Adrenal gland (tissue), 19 donors: ENCODE measurements at places on chromosomes 13 and 19. TPM values are rescaled to one million over a fixed set of nuclear protein-coding genes. Genes with fewer than 3 reads are reported as not detected.

- no peaks in the 10 kb centered on the region for H3K27me3 ChIP-seq
- no peaks in the 10 kb centered on the region for H3K36me3 ChIP-seq
- DNase-seq = no peak
- no peaks in the 10 kb centered on the region for H3K4me1 ChIP-seq
- no peak overlapping the region for H3K4me3 ChIP-seq
- no peak overlapping the region for H3K27ac ChIP-seq
These were observed 39.2 kb upstream of the FGF14 start for GRCh38 chr13:102441085-102441484.

DNA sequence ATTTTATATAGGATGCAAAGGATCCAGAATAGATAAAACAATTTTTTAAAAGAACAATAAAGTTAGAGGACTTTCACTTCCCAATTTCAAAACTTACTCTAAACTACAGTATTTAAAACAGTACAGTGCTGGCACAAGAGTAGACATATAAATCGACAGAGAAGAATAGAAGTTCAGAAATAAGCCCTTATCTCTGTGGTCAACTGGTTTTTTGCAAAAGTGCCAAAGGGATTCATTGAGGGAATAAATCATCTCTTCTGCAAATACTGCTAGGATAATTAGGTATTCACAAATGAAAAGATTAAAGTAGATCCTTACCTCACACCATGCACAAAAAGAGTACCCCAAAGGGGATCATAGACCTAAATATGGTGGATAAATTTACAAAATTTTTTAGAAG lies 431.0 kb upstream of the HTR2A start:
- H3K27me3 ChIP-seq = no peaks in the 10 kb centered on the region
- H3K36me3 ChIP-seq = no peaks in the 10 kb centered on the region
- H3K4me3 ChIP-seq = no peak overlapping the region
- H3K27ac ChIP-seq = no peak overlapping the region

GRCh38 chr19:30064348-30064699 lies 122.3 kb downstream of the URI1 start:
- no peaks in the 10 kb centered on the region for H3K36me3 ChIP-seq
- H3K27ac ChIP-seq = no peak overlapping the region
- H3K4me3 ChIP-seq = no peak overlapping the region
- H3K27me3 ChIP-seq = no peaks in the 10 kb centered on the region
- no peaks in the 10 kb centered on the region for H3K4me1 ChIP-seq

GRCh38 chr13:33334831-33335230 lies 49.3 kb upstream of the STARD13 start:
- H3K4me3 ChIP-seq = no peak overlapping the region
- no peaks in the 10 kb centered on the region for H3K27me3 ChIP-seq
- no peaks in the 10 kb centered on the region for H3K36me3 ChIP-seq
- no peak for DNase-seq

- no peak overlapping the region for H3K4me3 ChIP-seq
- DNase-seq = no peak
- no peaks in the 10 kb centered on the region for H3K27me3 ChIP-seq
- no peak overlapping the region for H3K27ac ChIP-seq
- H3K36me3 ChIP-seq = no peaks in the 10 kb centered on the region
- H3K4me1 ChIP-seq = peaks cover 11% of the 10 kb centered on the region
These were observed 70.3 kb downstream of the MAP4K1 start for GRCh38 chr19:38547421-38547820.

DNA sequence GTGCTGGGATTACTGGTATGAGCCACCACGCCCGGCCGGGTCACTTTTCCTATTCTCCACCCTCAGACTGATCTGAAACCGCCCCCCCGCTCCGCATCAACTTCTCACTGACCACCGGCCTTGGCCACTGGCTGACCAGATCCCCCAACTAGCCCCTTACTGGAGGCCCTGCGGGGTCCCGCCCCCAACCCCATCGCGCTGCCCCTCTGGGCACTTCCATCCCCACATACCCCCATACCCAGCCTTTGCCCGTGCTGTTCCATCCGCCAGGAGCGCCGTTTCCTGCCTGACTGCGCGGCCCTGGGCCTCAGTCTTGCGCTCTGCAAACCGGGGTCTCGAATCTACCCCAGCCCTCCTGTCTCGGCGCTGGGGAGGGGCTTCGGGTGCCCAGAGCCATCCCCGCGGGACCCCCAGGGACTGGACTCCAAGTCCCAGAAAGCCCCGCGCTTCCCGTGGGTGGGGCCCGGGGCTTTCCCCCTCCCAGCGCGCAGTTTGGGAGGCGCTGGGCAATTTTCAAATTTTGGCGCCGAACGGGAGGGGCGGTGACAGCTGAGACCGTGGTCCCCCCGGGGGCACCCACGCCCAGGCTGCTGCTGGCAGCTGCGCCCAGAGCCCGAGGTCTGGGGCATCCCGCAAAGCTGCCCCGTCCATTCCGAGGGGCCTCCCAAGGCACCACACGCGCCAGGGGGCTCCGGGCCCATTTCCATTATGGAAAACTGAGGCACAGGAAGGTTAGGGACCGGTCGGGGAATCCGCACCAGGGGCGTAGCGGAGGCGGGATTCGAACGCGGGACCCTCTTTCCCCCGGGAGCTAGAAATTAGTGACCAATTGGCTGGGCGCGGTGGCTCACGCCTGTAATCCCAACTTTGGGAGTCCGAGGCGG lies 5.2 kb upstream of the LMNB2 start:
- no peak for DNase-seq
- no peaks in the 10 kb centered on the region for H3K36me3 ChIP-seq
- peaks cover 17% of the 10 kb centered on the region for H3K4me1 ChIP-seq
- H3K4me3 ChIP-seq = no peak overlapping the region
- H3K27me3 ChIP-seq = no peaks in the 10 kb centered on the region
- no peak overlapping the region for H3K27ac ChIP-seq

DNA sequence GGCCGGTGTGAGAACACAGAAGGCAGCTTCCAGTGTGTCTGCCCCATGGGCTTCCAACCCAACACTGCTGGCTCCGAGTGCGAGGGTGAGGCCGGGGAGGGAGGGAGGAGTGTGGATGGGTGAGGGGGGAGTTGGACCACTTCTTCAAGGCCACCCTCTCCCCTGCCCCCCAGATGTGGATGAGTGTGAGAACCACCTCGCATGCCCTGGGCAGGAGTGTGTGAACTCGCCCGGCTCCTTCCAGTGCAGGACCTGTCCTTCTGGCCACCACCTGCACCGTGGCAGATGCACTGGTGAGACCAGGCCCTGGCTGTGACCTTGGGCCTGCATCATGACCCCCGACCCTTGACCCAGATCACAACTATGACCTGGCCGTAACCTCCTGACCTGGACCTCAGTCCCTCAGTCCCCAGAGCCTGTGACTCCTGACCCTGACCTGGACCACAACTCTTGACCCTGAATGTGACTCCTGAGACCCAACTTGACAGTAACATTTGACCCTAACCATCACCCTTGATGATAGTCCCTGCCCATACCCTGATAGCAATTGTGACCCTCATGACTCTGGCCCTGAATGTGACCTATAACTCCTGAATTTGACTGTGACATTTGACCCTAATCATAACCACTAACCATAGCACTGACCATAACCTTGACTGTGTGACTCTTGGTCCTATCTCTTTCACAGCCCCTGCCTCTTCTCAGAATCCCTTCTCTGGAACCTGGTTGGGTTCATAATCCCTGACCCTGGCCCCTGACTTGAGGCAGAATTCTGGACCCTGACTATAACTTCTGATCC lies 10.9 kb downstream of the LTBP4 start:
- no peak for DNase-seq
- H3K36me3 ChIP-seq = no peaks in the 10 kb centered on the region
- peaks cover 12% of the 10 kb centered on the region for H3K4me1 ChIP-seq
- no peak overlapping the region for H3K27ac ChIP-seq

- peaks cover 29% of the 10 kb centered on the region for H3K36me3 ChIP-seq
- DNase-seq = no peak
- peaks cover 27% of the 10 kb centered on the region for H3K4me1 ChIP-seq
- H3K4me3 ChIP-seq = no peak overlapping the region
- no peaks in the 10 kb centered on the region for H3K27me3 ChIP-seq
- H3K27ac ChIP-seq = peak overlapping the region; percentile 43
These were observed 11.9 kb downstream of the ELAVL1 start for GRCh38 chr19:7993560-7993959.

GRCh38 chr13:74226791-74227475 lies 92.7 kb upstream of the KLF12 start:
- no peak overlapping the region for H3K27ac ChIP-seq
- H3K4me3 ChIP-seq = no peak overlapping the region
- no peaks in the 10 kb centered on the region for H3K27me3 ChIP-seq
- no peaks in the 10 kb centered on the region for H3K4me1 ChIP-seq

DNA sequence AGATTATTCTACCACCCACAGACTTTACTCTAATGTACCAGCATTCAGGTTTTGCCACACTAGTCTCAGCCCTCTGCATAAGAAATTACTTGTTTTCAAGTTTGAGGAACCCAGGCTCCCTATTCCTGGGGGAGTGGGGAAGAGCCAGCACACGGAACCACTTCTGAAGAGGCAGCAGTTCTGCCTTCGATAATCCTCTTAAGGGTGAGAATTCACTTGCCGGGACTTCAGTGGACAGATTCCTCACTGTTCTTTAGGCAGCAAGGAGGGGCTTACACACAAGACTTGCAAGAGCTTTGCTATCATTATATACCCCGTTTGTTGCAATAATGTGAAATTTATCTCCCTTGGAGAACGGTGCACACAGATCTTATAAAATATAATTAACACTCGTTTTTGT lies 133.1 kb downstream of the ABCC4 start:
- no peaks in the 10 kb centered on the region for H3K4me1 ChIP-seq
- H3K4me3 ChIP-seq = no peak overlapping the region
- H3K27ac ChIP-seq = no peak overlapping the region
- DNase-seq = no peak
- no peaks in the 10 kb centered on the region for H3K36me3 ChIP-seq

DNA sequence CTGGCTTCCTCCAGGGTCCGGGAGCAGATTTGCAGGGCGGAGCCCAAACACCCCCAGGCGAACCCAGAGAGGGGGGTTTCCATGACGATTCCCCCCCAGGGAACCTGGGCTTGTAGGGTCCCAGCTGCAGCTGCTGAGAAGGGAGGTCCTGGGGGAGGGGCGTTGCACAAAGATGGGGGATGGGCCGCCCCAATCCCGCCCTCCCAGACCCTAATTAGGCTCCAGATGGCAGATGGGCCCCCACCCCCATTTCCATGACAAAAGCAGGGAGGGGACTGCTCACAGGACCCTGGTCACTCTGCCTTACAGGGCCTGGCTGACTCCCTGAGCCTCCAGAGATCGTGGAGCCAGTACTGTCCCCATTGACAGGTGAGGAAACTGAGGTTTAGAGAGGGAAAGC lies 15.2 kb downstream of the ELAVL3 start:
- H3K36me3 ChIP-seq = no peaks in the 10 kb centered on the region
- H3K4me1 ChIP-seq = no peaks in the 10 kb centered on the region
- DNase-seq = no peak

GRCh38 chr13:36848199-36848982 lies 29.4 kb downstream of the RFXAP start:
- DNase-seq = no peak
- H3K4me3 ChIP-seq = no peak overlapping the region
- no peaks in the 10 kb centered on the region for H3K4me1 ChIP-seq
- no peaks in the 10 kb centered on the region for H3K36me3 ChIP-seq
- H3K27me3 ChIP-seq = no peaks in the 10 kb centered on the region

GRCh38 chr19:3266792-3267514 lies 42.5 kb downstream of the CELF5 start:
- no peaks in the 10 kb centered on the region for H3K4me1 ChIP-seq
- H3K27ac ChIP-seq = no peak overlapping the region
- H3K27me3 ChIP-seq = peaks cover 22% of the 10 kb centered on the region

GRCh38 chr13:73358606-73359095 lies 299.8 kb downstream of the KLF5 start:
- DNase-seq = no peak
- H3K4me1 ChIP-seq = no peaks in the 10 kb centered on the region
- no peaks in the 10 kb centered on the region for H3K36me3 ChIP-seq

DNA sequence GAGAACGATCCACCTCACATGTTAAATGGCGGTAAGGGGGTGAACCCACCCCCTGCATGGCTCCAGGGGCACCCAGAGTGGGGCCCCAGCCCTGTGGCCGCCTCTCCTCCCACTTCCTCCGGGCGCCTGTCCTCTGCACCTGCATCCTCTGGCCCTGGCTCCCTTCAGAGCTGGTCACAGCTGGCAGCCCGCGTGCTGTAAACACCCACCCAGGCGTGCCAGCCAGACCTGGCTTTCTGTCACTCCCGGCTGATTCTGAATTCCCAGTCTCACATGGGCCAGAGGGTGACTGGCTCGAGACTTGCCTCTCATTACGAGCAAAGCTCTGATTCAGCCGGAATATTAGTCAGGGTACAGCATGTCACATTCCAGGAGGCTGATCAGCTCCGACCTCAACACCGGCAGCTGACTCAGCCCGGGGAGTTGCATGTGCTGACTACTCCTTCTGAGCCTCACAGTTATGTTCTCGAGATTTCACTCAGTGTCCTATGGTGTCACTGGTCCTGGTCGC lies 75.1 kb downstream of the GNG7 start:
- peaks cover 24% of the 10 kb centered on the region for H3K4me1 ChIP-seq
- H3K36me3 ChIP-seq = no peaks in the 10 kb centered on the region
- DNase-seq = peak; percentile 96
- H3K4me3 ChIP-seq = no peak overlapping the region

- no peak overlapping the region for H3K27ac ChIP-seq
- H3K4me3 ChIP-seq = no peak overlapping the region
- H3K4me1 ChIP-seq = no peaks in the 10 kb centered on the region
- DNase-seq = no peak
These were observed 42.8 kb downstream of the PIN1 start for GRCh38 chr19:9877780-9878510.

DNA sequence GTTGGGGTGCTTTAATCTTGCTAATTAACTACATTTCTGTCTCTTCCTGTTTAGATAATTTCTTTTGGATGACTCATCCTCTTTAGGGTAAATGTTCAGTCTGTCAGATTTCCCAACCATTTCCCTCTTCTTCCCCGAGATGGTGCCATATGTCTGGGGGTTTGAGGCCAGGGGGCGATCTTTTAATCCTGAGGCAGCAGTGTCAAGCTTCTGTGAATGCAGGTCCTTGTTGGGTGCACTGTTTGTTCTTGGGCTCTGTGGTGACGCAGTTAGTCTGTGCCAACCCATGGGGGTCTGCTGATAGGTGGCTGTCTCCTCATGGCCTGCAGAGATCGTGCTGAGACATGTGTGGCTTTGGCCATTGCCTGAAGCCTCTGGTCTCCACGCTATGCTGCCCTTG lies 420.4 kb downstream of the NDFIP2 start:
- DNase-seq = no peak
- no peak overlapping the region for H3K4me3 ChIP-seq
- H3K27me3 ChIP-seq = no peaks in the 10 kb centered on the region
- no peaks in the 10 kb centered on the region for H3K36me3 ChIP-seq

Gene ZNF132
- total RNA-seq = 4.7 TPM

Gene CNFN
- total RNA-seq = 2.9 TPM

Gene ELSPBP1
- not detected for total RNA-seq

Gene FCGBP
- 53.2 TPM for total RNA-seq

Gene EXOC3L2
- total RNA-seq = 26.4 TPM

Gene GIPR
- not detected for total RNA-seq

Gene ERFL
- not detected for total RNA-seq

Gene TMC4
- total RNA-seq = 4.0 TPM
